NCI-H1105 treated with DMSO at 0.1 percent for 48 hours (cell line): ENCODE measurements at places on chromosomes 5 and 9.

GRCh38 chr9:123438321-123438720 lies 82.3 kb downstream of the CRB2 start:
- DNase-seq: no peak

- DNase-seq: no peak
Measured at GRCh38 chr5:56251918-56252553, 18.9 kb upstream of the ANKRD55 start.

DNA sequence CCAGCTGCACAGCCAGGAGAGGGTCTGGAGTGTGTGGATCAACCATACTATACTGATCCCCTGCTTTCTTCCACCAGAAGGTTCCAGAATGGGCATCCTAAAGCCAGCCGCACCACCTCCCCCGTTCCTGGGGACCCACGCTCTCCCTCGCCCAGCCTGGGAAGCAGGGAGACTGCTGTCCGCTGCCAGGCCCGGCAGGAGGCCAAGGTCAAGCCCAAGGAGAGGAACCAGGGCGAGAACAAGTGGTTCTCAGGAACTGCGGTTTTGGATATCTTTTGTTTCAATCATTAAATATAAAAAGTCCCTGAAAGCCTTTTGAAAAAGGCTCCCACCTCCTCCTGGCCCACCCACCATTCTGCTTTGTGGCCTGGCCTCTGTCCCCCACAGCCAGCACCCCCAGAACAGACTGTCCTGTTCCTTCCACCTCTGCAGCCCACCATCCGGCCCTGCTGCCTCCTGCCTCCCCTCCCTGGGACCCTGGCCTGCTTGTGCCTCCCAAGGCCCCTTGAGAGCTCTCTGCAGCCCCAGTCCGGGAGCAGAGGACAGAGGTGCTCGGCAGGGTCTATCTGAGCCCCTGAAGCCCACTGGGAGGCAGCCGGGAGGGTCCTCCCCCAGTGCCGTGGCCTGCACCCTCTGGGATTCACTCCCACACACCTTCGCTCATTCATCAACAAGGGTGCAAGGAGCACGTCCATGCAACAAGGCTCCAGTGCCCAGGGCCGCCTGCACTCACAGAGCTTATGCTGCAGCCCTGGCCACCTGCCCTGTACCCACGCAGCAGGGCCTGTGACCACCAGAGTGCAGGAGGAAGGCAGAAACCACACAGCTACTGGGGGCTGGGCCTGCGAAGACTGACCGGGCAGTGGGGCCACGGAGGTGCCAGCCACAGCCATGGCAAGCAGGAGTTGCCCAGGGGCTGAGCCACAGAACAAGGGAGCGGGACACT lies 614 bp upstream of the LCN6 start:
- DNase-seq: no peak

- DNase-seq: no peak
Measured at GRCh38 chr5:137078171-137078665, 420.9 kb downstream of the SPOCK1 start.

GRCh38 chr5:135800656-135801055 lies 33.8 kb upstream of the SLC25A48 start:
- DNase-seq: no peak

DNA sequence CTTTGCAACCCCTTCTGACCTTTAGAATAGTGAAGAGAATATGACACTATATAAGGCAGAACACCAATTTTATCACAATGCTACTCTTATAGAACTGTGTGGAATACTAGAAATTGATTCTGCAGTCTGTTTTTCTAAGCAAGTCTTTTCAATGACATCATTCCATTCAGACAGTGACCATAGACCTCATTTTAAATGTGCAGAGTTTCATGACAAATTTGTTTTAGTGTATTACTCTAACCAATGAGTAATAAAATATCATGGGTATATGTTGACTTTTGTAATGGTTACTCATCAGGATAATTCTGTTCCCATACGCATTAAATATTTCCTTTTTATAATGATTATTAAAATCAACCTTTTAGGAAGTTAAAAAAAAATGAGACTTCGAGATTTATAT lies 219.9 kb downstream of the COX7C start:
- DNase-seq: no peak

- DNase-seq: no peak
Measured at GRCh38 chr5:116763987-116764866, 189.6 kb upstream of the SEMA6A start.

DNA sequence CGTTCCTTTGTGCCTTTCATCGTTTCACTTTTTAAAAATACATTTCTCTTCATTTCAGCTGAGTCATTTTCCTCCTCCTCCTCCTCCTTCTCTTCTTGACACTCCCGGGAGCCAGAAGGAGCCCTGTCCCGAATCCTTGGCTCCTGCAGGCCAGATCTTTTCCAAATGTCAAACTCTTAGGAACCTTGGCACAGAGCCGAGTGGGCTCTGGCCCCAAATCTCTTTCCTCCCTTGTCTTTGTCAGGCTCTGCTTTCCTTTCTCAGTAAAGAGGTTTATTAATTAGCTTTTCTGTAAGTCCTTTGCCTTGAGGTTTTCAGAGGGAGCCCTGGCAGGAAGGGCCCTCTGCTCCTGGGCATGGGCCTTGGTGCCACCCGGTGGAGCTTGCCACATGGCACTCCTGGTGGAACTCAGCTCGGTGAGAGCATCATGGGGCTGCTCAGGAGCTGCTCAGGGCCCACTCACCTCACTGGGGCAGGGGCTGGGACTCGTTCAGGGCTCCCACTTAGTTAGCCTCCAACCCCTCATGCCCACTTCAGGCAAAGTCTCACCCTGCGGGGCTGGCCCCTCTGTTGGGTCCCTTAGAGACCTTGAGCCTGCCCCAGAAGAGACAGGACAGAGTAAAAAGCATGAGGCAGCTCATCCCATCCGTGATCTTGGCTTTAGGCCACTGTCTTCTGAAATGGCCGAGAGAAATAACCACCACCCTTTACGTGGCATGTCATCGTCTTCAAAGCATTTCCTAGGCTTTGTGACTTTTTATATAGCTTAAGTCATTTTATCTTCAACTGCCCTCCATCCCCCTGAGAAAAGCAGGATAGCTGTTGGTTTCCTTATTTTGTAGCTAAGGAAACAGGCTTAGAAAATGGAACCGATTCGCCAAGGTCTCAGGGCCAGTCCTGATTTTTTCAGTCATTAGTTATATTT lies 17.1 kb downstream of the STC2 start:
- no peak for DNase-seq

GRCh38 chr9:130513078-130513477 lies 66.3 kb upstream of the FUBP3 start:
- no peak for DNase-seq

- DNase-seq: no peak
Measured at GRCh38 chr9:91349115-91349555, 12.6 kb downstream of the AUH start.

DNA sequence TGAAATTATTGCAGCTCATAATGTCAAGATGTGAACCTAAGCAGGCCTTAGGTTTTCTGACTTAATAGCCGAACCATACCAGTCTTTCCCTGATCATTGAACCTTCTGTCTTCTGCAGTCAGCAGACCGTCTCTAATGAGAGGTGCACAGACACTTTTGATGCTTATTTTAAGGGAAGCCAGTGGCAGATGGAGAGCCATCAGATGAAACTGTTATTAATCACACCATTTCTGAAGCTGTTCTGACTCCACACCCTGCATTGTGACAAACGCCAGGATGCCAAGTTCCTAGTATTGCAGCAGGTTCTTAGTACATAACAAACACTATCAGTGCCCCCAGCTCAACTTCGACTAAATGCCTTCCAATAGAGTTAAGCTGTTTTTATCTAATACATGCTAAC lies 43.0 kb downstream of the PIK3R1 start:
- DNase-seq: no peak

GRCh38 chr9:74132986-74133385 lies 364.1 kb upstream of the RORB start:
- peak; percentile 14 for DNase-seq

GRCh38 chr5:72767289-72768010 lies 49.0 kb upstream of the TNPO1 start:
- DNase-seq: peak; percentile 17
